ENCODE measurements at places on chromosomes 7 and 10. TPM values are rescaled to one million over a fixed set of nuclear protein-coding genes. Genes with fewer than 3 reads are reported as not detected.
A peak's percentile ranks its signal among the peaks of the same experiment; 100 is the strongest.

DNA sequence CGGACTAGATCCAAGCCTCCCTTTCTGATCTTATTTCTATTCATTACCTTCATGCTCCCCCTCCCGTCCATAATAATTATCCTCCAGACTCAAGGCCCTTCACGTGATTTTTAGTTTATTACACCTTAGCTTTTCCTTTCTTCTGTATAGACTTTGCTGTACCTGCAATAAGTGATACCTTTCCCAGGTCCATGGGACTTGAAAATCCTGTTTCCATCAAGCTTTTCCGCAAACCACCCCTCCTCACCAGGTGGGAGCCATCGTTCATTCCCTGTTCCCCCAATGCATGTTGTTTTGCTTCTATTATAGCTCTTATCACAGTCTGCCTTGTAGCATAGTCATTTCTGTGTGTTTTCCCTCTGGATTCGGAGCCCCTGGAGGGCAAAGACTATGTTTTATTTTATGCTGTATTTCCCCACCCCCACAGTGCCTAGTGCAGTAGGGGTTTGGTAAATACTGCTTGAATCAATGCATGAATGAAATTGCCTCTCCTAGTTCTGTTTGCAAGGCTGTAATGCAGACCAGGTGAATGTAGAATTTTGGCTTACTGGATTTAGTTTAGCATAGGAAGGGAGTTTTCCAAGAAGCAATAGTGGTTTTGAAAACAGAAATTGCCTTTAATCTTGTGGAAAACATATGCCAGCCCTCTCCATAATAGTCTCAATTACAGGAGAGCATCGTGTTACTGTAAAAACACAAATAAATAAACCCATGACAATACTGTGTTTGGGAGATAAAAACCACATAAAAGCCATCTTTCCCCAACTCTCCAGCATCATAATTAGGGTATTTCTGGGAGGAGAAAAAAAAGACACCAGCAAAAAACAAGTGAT lies 213.4 kb downstream of the AUTS2 start:
- no peak overlapping the region for H3K4me3 ChIP-seq
- H3K4me1 ChIP-seq: peaks cover 17% of the 10 kb centered on the region
- H3K36me3 ChIP-seq: no peaks in the 10 kb centered on the region
- H3K27ac ChIP-seq: no peak overlapping the region
- no peaks in the 10 kb centered on the region for H3K27me3 ChIP-seq
- DNase-seq: no peak

DNA sequence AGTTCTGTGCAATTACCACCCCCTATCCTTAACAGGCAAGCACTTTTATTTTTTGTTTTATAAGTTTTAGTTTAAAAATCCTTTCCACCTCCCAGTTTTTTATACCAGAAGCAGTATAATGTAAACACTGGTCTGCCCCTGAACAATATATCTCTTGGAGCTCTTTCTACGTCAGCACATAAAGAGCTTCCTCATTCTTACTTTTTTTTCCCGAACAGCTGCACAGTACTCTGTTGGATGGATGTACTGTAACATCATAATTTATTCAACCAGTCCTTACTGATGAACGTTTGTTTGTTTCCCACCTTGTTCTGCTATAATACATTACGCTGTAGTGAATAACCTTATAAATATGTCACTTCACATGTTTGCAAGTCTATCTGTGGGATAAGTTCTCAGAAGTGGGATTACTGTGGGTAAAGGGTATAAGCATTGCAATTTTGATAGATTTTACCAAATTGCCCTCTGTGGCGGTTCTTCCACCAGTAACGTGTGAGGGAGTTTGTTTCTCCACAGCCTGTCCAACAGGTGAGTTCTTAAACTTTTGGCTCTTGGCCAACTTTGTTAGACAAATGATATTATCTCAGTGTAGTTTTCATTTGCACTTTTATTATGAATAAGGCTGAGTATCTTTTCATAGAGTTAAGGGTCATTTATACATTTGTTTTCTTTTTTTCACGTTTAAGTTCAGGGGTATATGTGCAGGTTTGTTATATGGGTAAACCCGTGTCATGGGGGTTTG lies 32.8 kb downstream of the ADRA2A start:
- H3K36me3 ChIP-seq: no peaks in the 10 kb centered on the region
- H3K4me1 ChIP-seq: no peaks in the 10 kb centered on the region
- no peak overlapping the region for H3K4me3 ChIP-seq
- H3K27ac ChIP-seq: no peak overlapping the region
- no peaks in the 10 kb centered on the region for H3K27me3 ChIP-seq
- peak; percentile 43 for DNase-seq

The PHKG1 gene
- 24.3 TPM for polyA plus RNA-seq

DNA sequence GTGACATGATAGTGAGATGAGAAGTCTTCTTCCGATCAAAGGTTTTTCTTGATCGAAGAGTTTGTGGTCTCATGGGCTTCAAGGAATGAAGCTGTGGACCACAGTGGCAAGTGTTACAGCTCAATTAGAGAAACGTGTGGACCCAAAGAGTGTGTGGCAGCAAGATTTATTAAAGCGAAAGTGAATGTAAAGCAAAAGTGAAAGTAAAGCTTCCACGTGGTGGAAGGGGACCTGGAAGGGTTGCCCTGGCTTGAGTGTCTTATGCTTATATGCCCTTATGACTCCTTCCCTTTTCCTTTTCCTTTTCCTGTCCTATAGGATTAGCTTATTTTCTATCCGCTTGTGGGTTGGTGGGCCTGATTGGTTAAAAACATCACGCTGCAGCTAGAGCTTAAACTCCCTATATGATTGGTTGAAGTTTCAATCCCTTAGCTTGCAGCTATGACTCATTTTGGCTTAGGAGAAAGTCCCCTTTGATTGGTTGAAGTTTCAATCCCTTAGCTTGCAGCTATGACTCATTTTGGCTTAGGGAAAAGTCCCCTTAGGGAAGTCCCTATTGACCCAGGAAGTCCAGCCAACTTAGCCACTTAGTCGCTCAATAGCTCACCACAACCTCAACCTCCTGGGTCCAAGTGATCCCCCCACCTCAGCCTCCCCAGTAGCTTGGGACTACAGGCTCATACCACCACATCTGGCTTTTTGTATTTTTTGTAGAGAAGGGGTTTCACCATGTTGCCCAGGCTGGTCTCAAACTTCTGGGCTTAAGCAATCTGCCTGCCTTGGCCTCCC lies 34.7 kb downstream of the MRPS24 start:
- no peaks in the 10 kb centered on the region for H3K36me3 ChIP-seq
- peak; percentile 18 for DNase-seq
- no peak overlapping the region for H3K27ac ChIP-seq
- H3K4me1 ChIP-seq: peaks cover 2% of the 10 kb centered on the region
- H3K27me3 ChIP-seq: no peaks in the 10 kb centered on the region
- no peak overlapping the region for H3K4me3 ChIP-seq

DNA sequence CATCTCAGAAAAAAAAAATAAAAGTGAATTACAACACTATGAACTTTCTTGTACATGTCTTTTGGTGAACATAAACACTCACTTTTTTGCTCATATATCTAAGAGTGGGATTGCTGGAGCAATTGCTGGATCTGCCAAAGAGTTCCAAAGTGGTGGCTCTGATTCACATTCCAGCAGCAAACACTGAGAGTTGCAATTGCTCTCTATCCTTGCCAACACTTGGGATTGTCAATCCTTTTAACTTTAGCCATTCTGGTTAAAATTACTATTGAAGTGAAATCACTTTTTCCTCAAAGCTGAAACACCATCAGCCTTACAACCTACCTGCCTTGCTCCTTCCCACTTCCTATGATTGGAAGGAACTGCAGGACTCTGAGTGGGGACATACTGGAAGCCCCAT lies 70.7 kb downstream of the CDHR3 start:
- H3K4me1 ChIP-seq: peaks cover 15% of the 10 kb centered on the region
- DNase-seq: no peak
- H3K27me3 ChIP-seq: no peaks in the 10 kb centered on the region

GRCh38 chr7:92788559-92789183 lies 47.7 kb downstream of the CDK6 start:
- H3K36me3 ChIP-seq: no peaks in the 10 kb centered on the region
- H3K4me1 ChIP-seq: peaks cover 2% of the 10 kb centered on the region
- no peak for DNase-seq
- no peak overlapping the region for H3K27ac ChIP-seq
